Calu3 (cell line): ENCODE measurements at places on chromosomes 4 and X. TPM values are rescaled to one million over a fixed set of nuclear protein-coding genes. Genes with fewer than 3 reads are reported as not detected.

- peaks cover 3% of the 10 kb centered on the region for H3K36me3 ChIP-seq
- peak; percentile 26 for DNase-seq
- peaks cover 34% of the 10 kb centered on the region for H3K4me1 ChIP-seq
- H3K27ac ChIP-seq: no peak overlapping the region
- no peaks in the 10 kb centered on the region for H3K27me3 ChIP-seq
Observed at GRCh38 chr4:7910263-7910896, 29.3 kb downstream of the AFAP1 start.

DNA sequence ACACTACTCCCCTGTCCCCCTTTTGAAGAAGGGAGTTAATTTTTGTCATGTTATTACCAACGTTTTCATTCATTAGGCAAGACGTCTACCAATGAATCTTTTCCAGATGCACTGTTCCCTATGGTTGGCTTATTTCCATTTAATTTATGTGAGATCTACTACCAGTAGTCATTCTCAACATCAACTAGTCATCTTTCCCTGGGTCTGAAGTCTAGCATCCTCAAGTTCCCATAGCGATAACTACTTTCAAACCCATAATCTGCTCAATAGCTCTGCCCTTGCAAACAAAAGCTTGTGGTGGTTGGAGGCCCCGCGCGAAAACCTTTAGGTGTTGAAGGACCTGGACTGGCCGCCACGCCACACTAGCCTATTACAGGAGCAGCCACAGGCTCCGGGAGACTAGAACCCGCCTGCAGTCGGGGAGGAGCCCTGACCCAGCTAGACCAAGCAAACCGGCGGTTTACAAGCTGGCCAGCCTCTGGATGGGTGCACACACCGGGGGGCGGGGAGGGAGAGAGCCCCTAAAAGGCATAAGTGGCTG lies 746 bp downstream of the PPAT start:
- peak overlapping the region; percentile 95 for H3K4me3 ChIP-seq
- peak overlapping the region; percentile 47 for H3K27ac ChIP-seq
- DNase-seq: peak; percentile 60
- peaks cover 45% of the 10 kb centered on the region for H3K36me3 ChIP-seq
- no peaks in the 10 kb centered on the region for H3K27me3 ChIP-seq

- DNase-seq: no peak
- no peaks in the 10 kb centered on the region for H3K4me1 ChIP-seq
- no peaks in the 10 kb centered on the region for H3K36me3 ChIP-seq
- no peaks in the 10 kb centered on the region for H3K27me3 ChIP-seq
- H3K4me3 ChIP-seq: no peak overlapping the region
Observed at GRCh38 chr4:176150356-176150682, 45.1 kb downstream of the SPATA4 start.

- no peak overlapping the region for H3K4me3 ChIP-seq
- DNase-seq: no peak
- H3K36me3 ChIP-seq: no peaks in the 10 kb centered on the region
- H3K4me1 ChIP-seq: peaks cover 8% of the 10 kb centered on the region
Observed at GRCh38 chr4:181998398-181999295, 244.6 kb upstream of the TENM3 start.

GRCh38 chr4:123952530-123953274 lies 556.1 kb downstream of the SPRY1 start:
- H3K4me3 ChIP-seq: no peak overlapping the region
- H3K4me1 ChIP-seq: no peaks in the 10 kb centered on the region
- H3K27me3 ChIP-seq: no peaks in the 10 kb centered on the region
- DNase-seq: no peak
- no peak overlapping the region for H3K27ac ChIP-seq

DNA sequence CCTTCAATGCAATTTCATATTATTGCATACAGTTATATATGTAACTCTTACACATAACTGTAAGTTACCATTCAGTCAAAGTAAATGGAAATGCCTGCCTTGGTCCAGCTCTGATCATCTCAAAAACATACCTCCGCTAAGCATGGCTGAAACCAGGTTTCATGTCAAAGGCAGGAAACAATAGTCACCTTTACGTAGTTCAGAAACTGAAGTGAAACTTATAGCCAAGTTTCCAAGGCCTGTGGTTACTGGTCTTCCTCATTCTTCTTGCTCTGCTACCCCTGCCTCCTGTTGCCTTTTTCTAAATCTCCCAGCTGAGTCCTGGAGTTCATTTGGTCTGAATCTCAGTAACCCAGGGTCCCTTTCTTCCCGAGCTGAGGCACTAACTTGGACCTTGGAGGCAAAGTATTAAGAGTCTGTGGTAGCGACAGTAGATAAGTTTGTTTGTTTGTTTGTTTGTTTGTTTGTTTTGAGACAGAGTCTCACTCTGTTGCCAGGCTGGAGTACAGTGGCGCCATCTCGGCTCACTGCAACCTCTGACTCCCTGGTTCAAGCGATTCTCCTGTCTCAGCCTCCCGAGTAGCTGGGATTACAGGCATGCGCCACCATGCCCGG lies 30.8 kb downstream of the DAPP1 start:
- H3K4me1 ChIP-seq: no peaks in the 10 kb centered on the region
- no peaks in the 10 kb centered on the region for H3K27me3 ChIP-seq
- no peaks in the 10 kb centered on the region for H3K36me3 ChIP-seq
- no peak overlapping the region for H3K27ac ChIP-seq

DNA sequence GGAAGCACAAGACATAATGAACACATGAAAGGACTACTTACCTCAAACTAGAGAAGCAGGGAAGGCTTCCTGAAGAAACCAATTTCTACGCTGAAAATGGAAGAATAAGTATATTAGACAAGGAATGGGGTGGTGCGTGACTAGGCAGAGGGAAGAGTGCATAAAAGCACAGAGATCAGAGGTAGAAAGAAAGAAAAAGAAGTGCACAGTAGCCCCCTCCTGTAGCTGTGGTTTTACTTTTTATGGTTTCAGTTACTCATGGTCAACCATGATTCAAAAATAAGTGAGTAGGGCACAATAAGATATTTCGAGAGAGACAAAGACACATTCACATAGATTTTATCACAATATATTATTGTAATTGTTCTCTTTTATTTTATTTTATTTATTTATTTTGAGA lies 934.5 kb upstream of the INTU start:
- no peaks in the 10 kb centered on the region for H3K27me3 ChIP-seq
- no peak overlapping the region for H3K4me3 ChIP-seq
- no peaks in the 10 kb centered on the region for H3K4me1 ChIP-seq

- no peaks in the 10 kb centered on the region for H3K27me3 ChIP-seq
- peak overlapping the region; percentile 63 for H3K4me3 ChIP-seq
- H3K36me3 ChIP-seq: peaks cover 34% of the 10 kb centered on the region
- H3K4me1 ChIP-seq: peaks cover 22% of the 10 kb centered on the region
Observed at GRCh38 chr4:109729117-109729717, 653 bp downstream of the PLA2G12A start.

DNA sequence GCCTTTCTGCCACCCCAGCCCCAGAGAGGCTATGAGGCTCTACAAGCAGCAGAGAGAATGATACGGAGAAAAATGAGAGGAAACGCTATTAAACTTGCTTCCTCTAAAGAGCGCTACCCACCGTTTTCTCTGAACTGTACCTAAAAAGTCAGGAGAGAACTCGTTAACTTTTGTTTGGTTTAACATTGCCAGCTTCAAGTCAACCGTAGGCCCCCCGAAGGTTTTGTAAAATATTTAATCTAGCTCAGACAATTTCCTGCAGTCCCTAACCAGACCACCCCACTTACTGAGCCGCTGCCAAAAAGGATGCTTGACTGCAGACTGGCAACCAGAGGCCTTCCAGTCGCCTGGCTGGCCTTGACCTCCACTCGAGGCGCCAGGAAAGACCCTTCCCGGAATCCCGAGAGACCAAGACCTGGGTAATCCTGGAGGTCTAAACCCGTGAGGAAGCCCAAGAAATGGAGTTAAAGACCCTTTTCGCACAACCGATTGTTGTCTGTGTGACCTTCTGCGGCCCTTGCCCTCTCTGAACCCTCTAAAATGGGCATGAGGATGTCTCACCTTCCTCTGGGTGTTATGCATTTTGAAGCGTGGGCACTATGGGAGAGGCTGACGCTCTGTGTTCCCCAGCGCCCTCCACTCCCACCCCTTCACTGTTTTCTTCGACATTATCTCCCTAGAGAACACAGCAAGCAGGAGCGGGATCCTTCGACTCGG lies 86.3 kb downstream of the BCOR start:
- H3K27ac ChIP-seq: no peak overlapping the region
- H3K27me3 ChIP-seq: peaks cover 17% of the 10 kb centered on the region
- H3K4me1 ChIP-seq: no peaks in the 10 kb centered on the region
- H3K36me3 ChIP-seq: peaks cover 27% of the 10 kb centered on the region
- peak overlapping the region; percentile 84 for H3K4me3 ChIP-seq
- DNase-seq: no peak

DNA sequence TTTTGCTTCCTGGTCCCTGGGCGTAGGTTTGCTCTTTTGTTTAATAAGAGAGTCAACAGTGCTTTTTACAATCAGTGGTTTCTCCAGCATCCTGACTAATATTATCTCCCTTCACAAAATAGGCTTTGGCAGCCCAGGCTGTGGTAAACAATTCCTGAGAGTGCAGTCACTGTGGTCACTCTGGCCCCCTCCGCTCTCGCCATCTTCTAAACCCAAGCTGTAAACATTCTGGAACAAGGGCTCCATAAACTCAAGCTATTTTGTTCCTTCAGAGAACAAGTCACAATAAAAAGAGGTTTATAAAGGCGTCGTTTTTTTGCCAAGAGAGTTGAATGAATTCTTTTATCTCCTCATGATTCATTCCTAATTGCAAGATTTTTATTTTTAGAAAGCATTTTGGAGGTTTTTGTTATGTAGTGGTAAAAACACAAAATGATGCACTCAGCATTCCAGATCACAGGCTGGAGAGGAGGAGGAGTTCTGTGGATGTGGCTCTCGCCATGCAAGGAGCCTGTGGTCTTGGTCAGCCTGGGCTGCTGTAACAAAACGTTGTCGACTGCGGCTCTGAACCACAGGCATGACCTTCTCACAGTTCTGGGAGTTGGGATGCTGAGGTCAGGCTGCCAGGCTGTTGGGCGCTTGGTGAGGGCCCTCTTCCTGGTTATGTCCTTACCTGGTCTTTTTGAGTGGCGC lies 486.4 kb upstream of the FAT1 start:
- H3K4me3 ChIP-seq: no peak overlapping the region
- no peak for DNase-seq
- H3K27me3 ChIP-seq: no peaks in the 10 kb centered on the region
- no peaks in the 10 kb centered on the region for H3K4me1 ChIP-seq
- no peak overlapping the region for H3K27ac ChIP-seq

DNA sequence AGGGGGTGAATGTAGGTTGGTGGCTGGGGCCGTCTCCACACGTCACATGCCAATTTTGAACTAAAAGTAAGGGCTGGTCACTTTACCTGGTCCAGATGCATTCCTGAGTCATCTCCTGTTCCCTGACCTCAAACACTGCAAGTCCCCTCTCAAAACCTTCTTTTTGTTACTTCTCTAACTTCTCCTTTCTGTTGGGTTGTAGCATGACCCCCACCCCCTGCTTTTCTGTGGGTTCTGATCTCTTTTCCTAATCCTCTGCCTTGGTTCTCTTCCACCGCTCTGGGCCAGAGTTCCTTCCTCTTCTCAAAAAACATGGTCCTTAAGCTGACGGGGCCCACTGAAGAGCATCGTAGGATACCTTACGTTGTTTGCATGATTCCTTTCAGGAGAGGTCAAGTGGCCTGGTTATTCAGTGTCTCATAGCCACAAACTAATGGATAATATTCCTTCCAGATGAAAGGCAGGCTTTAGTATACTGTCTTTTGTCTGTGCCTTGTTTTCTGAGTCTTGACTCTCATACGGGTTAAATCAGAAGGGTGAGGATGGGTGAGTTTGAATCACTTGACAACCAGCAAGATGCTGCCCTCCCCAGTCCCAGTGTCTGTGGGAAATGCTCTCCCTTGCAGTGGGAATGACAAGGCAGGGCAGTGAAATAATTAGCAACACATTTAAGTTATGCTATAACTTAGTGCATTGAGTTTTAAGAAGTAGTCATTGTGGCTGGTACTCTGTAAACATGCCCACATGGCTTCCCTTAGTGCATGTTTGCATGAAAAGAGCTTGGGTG lies 15.1 kb downstream of the SMS start:
- DNase-seq: no peak
- no peaks in the 10 kb centered on the region for H3K27me3 ChIP-seq
- H3K27ac ChIP-seq: peak overlapping the region; percentile 46
- peaks cover 35% of the 10 kb centered on the region for H3K4me1 ChIP-seq
- H3K4me3 ChIP-seq: peak overlapping the region; percentile 8

- peaks cover 38% of the 10 kb centered on the region for H3K36me3 ChIP-seq
- DNase-seq: peak; percentile 37
- H3K27me3 ChIP-seq: peaks cover 8% of the 10 kb centered on the region
- H3K4me1 ChIP-seq: peaks cover 19% of the 10 kb centered on the region
Observed at GRCh38 chrX:149504226-149504914, 736 bp downstream of the IDS start.

GRCh38 chr4:177250056-177250696 lies 59.5 kb upstream of the NEIL3 start:
- peaks cover 8% of the 10 kb centered on the region for H3K4me1 ChIP-seq
- no peak overlapping the region for H3K27ac ChIP-seq
- H3K4me3 ChIP-seq: no peak overlapping the region
- H3K27me3 ChIP-seq: no peaks in the 10 kb centered on the region
- H3K36me3 ChIP-seq: no peaks in the 10 kb centered on the region

GRCh38 chr4:152468408-152468807 lies 67.5 kb downstream of the FBXW7 start:
- no peak overlapping the region for H3K4me3 ChIP-seq
- H3K27ac ChIP-seq: no peak overlapping the region
- H3K4me1 ChIP-seq: peaks cover 14% of the 10 kb centered on the region
- H3K36me3 ChIP-seq: no peaks in the 10 kb centered on the region

DNA sequence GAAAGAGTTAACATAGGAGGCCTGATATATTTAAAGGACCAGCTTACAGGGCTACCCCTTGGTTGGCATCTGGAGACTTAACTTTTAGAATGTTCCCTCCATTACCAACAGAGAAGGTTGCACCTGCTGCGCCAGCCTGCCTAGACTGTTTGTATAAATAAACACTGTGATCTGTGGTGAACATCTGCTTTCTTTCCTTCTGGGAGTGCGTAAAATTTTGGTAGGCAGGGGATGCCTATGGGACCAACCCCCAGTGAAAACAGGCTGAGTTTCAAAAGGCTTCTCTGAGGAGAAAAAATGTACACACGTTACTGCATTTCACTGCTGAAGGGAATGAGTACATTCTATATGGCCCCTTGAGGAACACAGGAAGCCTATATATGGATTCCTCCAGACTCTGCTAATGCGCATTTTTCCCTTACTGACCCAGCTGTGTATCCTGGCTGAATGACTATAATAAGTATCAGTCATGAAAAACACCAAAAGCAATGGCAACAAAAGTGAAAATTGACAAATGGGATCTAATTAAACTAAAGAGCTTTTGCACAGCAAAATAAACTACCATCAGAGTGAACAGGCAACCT lies 13.8 kb downstream of the CENPC start:
- no peaks in the 10 kb centered on the region for H3K27me3 ChIP-seq
- DNase-seq: no peak
- peaks cover 24% of the 10 kb centered on the region for H3K36me3 ChIP-seq
- H3K4me1 ChIP-seq: no peaks in the 10 kb centered on the region

- DNase-seq: no peak
- no peaks in the 10 kb centered on the region for H3K27me3 ChIP-seq
- no peaks in the 10 kb centered on the region for H3K4me1 ChIP-seq
- H3K36me3 ChIP-seq: no peaks in the 10 kb centered on the region
- H3K4me3 ChIP-seq: no peak overlapping the region
Observed at GRCh38 chr4:2179717-2180116, 62.2 kb downstream of the HAUS3 start.

The NOX1 gene
- not detected in 2 replicates for total RNA-seq

The SPANXA1 gene
- total RNA-seq: not detected in 2 replicates

The WDR44 gene
- total RNA-seq: 15.1 and 15.8 TPM in 2 replicates

The MAP3K15 gene
- total RNA-seq: 4.7 and 4.8 TPM in 2 replicates

The SATL1 gene
- 0.10 TPM in 1 of 2 replicates, not detected in the other for total RNA-seq
